ENCODE measurements at places on chromosomes 7 and 10.

- DNase-seq = no peak
Measured at GRCh38 chr7:43170571-43170970, 58.1 kb downstream of the HECW1 start.

GRCh38 chr7:25167262-25167843 is 42.3 kb upstream of the CYCS start:
- no peak for DNase-seq

DNA sequence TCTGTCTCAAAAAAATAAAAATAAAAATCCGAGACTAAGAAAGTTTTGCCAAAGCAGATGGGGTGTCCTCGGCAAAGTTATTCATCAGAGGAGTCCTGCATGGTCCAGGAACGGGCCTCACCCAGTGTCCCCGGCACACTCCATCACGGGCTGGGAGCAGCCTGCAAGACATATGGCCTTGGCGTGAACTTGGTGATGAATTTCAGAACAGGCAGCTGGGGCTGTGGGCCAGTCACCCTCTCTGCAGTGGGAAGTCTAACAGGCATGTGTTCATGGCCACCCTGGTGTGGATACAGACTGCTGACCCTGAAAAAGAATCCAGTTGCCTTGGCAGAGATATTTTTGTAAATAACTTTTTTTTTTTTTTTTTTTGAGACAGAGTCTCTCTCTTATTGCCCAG is 34.7 kb downstream of the NPTX2 start:
- DNase-seq = no peak

- DNase-seq = peak; percentile 38
Measured at GRCh38 chr10:78175444-78176015, 141.9 kb downstream of the RPS24 start.

DNA sequence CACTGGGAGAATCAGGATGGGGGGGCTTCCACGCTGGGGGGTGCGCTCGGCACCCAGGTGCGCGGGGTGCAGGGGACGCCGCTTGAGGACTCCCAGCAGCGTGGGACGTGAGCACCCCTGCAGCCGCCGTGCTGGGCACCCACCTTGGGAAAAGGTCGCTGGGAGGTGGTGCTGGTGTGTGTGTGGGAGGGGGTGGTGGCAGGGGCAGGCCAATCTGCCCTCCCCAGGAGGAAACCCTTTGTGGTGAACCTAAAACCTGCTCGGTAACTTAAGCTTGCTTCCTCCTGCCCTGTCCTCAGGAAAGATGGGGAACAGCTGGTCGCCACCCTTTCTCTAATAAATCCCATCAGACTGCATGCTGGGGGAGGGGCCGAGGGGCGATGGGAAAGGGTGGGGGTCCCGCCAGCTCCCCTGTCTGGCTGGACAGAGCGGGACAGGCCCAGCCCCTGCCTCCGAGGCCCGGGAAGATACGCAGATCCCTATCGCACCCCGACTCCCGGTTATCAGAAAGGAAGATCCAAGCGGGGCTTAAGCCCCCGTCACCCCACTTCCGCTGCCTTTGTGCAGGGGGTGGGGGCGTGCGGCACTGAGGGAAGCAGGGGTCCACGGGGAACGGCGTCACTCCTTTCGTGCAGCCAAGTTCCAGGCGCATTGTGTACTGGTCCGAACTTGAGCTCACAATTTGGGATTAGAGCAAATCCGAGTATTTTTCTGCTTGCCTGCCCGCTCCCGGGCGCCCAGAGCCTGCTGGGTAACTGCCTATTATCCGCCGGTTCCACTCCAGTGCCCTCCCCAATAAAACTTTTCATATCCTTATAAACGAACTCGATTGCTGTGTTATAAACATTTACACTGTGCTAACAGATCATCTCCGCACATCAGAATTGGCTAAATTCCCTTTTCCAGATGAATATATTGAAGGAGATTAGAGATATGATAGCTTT is 64.6 kb downstream of the UNCX start:
- no peak for DNase-seq

- no peak for DNase-seq
Measured at GRCh38 chr7:54907981-54908380, 110.8 kb upstream of the EGFR start.

- no peak for DNase-seq
Measured at GRCh38 chr7:111014079-111014478, 76.8 kb upstream of the LRRN3 start.

- no peak for DNase-seq
Measured at GRCh38 chr10:43340619-43341018, 30.8 kb upstream of the FXYD4 start.

DNA sequence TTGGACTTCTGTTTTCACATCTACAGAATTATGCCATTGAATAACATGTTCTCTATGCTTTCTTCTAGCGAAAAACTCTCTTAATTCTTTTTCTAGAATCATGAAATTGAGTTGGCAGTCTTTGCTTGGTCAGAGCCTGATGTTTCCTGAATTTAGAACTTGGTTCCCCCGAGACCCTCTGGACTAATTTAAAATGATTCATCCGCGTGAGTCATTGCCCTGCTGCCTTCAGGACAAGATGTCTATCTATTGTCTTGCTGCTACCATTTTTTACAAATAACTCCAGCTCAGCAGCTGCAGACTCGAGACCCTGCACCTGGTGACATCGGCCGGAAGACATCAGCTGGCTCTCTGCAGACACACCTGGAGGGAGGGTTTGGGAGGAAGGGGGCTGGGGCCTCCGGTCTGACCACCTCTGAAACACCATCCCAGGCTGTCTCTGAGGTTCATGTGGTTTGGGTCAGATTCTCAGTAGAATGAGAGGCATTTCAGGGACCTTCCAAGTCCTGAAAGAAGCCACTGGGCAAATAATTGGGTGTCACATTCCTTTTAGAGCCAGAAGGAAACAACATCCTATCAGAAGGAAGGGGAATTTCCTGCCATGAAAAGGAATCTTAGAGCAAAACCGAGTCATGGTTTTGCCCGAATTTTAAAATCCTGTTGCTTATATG is 20.9 kb upstream of the KLF6 start:
- peak; percentile 76 for DNase-seq

DNA sequence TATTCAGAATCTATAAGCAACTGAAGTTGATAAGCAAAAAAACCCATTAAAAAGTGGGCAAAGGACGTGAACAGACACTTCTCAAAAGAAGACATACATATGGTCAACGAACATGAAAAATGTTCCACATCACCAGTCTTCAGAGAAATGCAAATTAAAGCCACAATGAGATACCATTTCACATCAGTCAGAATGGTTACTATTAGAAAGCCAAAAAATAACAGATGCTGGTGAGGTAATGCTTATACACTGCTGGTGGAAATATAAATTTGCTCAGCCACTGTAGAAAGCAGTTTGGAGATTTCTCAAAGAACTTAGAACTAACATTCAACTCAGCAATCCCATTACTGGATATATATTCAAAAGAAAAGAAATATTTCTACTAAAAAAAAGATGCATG is 332.8 kb upstream of the PLXDC2 start:
- DNase-seq = no peak

- no peak for DNase-seq
Measured at GRCh38 chr7:18206331-18206730, 178.7 kb upstream of the PRPS1L1 start.

DNA sequence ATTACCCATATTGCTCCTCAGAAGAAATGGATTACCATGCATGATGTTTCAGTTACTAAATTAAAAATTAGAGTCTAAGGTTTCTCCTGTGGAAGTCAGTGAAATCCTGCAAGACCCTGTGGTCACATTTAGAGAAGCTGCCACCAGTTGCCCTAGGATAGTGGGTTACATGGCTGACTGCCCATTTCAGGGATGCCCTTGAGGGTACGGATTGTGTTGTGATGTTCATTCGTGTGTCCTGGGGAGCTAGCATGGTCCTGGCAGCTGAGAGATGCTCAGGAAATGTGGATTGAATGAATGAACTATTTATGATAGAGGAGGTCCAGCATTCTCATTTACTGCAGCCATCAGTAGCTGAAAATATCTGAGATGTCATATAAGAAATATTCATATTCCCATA is 55.1 kb downstream of the TMEM178B start:
- no peak for DNase-seq

DNA sequence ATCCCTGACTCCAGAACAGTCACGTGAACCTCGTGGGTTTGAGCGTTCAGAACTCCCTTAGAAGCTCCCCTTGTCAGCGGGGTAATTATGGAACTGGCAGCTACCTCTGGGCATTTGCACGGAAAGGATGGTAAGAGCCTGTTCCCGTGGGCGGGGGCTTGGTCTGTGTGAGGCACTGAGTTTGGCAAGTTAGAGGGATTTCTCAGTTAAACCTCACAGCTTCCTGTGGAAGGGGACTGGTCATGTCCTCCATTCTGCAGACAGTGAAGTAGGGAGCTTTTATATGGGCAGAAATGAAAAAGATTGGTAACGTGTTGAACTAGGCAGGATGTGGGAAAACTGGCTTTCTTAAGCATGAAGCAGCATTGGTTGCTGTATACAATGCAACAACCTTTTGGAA is 16.0 kb downstream of the PALD1 start:
- no peak for DNase-seq

DNA sequence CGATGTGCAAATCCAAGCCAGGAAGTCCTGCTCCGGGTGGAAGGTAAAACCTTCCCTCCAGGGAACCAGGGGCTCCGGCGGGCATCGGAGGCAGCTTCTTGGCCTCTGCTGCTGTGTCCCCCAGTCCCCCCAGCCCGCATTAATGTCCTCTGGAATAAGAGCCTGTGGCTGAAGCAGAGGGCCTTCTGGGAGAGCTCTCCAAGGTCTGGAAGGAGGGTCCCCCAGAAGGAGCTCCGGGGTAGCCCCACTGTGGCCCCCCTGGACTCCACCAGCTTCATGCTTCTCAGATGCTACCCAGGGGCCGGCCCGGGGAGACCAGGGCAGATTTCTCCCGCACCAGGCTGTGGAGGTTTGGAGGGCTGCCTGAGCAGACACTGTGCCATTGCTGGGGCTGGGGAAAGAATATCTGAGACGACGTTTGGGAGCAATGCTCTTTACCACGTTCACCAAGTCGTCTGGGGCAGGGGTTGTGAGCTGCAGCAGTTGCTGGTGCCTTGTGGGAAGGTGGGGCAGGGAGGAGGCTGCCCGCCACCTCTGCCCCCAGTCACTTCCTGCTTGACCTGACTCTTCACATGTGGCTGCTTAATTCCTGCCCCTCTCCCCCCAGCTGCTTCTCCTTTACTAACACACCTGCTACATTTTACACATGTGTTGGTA is 8.3 kb downstream of the ZNF853 start:
- DNase-seq = no peak

- no peak for DNase-seq
Measured at GRCh38 chr10:73376679-73377078, 18.0 kb upstream of the CFAP70 start.

GRCh38 chr7:149283321-149283720 is 21.3 kb downstream of the ZNF783 start:
- DNase-seq = no peak

DNA sequence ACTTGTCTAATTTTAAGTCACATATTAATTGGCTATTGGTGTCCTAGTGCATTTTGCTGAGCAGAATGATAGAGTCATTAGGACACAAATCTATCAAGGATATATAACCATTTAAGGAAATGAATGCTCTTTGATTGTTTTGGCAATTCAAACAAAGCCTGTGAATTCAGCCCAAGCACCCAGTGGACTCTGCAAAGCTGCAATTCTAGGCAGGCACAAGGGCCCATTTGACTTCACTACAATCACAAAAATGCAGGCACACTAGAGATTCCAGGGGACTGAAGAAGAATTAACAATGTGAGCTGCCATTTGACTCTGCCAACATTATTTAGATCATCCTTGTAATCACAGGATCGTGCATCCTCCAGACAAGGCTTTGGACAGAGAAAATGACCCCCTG is 544.2 kb upstream of the PHF14 start:
- DNase-seq = no peak

DNA sequence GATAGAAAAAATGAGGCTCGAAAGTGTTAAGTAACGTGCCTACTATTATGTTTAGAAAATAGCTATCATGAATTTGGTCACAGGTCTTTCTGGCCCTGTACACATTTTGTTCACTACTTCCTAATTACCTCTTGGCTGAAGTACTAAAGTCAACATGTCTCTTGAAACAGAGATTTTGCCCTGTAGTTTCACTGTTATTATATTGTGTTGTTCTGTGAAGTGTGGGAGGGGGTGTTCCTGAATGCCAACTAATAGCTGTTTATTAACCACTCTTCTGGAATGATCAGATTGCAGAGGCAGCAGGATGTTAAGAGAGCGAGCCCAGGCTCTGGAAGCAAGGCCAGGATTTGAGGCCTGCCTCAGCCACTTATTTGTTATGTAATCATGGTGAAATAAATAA is 72.1 kb downstream of the RNF133 start:
- no peak for DNase-seq

GRCh38 chr10:123535386-123535785 is 130.8 kb upstream of the GPR26 start:
- no peak for DNase-seq

DNA sequence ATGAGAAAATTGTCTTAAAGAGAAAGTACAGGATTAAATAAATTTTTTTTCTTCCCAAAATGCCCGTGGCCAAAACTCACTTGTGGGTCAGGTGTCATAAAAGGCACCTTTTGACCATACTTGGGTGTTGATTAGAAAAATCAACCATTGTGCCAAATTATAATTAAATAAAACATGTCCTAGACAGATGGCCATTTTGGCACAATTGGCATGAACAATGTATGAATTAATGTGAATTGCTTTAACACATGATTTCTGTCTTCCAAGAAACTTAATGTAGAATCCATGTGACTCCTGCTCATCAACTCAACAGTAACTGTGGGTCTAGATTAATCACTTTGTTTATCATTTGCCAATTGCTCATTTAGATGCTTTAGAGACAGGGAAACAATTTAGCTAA is 64.0 kb downstream of the CSTF2T start:
- DNase-seq = no peak

DNA sequence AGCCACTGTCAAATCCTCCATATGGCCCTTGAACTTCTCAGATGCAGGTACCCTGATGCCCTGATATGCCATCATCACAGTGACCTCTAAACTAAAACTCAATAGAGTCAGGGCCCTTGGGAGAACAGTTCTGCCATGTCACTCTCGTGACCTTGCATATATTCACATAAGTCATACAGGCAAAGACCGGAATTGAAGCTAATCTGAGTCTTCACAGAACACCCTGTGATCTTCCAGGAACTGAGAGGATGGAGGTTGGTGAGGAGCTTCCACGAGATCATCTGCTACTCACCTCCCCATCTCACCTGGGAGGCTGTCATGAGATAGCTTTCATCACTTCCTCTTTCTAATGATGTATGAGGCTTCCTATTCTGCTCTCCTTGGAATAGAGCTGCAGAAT is 228.7 kb upstream of the CCDC6 start:
- DNase-seq = peak; percentile 29

DNA sequence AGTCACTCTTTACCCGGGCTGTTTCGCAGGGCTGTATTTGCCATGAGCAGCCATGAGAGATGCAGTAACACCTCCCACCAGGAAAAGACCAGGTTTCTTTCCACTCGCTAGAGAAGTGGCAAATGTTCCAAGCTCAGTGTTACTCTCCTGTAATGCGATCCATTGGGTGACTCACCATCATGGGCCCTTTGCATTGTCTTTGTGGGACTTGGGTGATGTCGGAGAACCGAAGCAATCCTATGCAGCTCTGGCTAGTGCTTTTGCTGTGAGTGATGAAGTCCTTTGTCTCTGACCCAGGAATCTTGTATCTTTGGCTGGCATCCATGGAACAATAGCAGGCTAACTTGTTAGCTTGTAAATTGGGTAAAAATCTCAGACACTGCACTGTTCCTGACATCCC is 40.0 kb downstream of the GHRHR start:
- DNase-seq = no peak

All from OCI-M1 (cell line).